ENCODE measurements at places on chromosomes 12 and 14.

DNA sequence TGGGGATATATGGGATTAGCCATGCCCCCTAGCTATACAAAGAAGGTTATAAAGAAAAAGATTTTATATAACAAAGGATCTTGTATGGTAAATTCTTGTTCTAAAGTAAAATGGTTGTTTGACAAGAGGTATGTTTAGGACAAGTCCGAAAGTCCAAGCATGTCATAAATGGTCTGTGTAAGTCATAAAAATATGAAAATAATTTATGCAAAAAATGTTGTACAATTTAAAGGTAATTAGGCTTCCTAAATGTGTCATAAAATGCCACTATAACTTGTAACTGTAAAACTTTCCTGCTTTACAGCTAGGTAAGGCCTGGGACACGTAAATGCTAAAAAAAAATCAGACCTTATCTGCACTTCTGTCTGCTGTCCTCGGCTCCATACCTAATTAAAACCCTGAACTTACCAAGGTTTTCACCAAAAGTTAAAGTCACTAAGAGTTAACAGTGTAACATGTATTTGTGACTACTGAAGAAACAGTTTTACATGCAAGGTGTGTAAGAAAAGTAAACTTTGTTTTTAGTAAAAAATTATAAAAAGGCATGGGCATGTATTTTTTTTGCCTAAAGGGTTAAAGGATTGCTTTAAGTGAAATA, 110.0 kb upstream of the RESF1 start:
- no peak for DNase-seq

GRCh38 chr14:87111741-87112140, 881.2 kb downstream of the GALC start:
- DNase-seq, result no peak

GRCh38 chr12:50923361-50924130, 28.8 kb upstream of the HIGD1C start:
- DNase-seq, result no peak

DNA sequence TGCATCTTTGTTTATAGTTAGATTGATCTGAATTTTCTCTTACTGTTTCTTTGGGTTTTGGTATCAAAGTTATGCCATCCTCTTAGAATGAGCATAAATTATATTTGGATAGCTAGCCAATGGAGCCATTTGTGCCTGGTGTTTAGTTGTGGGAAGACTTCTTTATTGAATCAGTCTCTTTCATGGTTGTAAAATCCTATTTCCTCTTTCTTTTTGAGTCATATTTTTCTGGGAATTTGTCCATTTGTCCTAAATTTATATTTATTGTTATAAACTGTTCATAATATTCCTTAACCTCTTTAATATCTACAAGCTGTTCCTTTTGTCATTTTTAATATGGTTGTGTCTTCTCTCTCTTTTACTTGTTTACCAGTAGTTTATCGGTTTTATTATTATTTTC, 462.5 kb downstream of the AEBP2 start:
- no peak for DNase-seq

DNA sequence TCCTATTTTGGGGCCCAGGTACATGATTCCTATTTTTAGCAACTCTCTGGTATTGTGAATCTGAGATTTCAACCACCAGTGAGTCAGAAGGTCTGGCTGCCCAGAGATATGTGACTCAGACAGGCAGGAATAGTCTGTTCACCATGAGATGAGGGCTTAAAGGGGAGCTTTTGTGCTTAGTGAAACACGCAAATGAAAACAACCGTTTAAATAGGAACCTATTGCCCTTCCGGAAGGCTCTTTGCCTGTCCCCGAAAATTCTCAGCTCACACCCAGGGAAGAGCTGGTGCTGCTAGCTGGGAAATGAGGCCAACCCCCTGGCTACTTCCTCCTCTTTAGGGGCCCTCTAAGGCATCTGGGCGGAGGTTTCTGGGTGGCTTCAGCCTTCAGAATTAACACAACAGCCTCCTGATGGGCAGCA, 283.6 kb downstream of the CACNA1C start:
- DNase-seq, result no peak

DNA sequence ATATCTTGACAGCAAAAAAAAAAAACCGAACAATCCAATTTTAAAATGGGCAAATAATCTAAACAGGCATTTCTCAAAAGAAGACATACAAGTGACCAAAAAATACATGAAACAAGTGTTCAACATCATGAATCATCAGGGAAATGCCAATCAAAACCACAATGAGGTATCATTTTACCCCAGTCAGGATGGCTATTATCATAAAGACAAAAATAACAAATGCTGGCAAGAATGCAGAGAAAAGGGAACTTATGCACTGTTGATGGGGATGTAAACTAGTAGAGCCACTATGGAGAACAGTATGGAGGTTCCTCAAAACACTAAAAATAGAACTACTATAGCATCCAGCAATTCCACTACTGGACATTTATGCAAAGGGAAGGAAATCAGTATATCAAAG, 448.2 kb downstream of the RGS6 start:
- DNase-seq, result no peak

DNA sequence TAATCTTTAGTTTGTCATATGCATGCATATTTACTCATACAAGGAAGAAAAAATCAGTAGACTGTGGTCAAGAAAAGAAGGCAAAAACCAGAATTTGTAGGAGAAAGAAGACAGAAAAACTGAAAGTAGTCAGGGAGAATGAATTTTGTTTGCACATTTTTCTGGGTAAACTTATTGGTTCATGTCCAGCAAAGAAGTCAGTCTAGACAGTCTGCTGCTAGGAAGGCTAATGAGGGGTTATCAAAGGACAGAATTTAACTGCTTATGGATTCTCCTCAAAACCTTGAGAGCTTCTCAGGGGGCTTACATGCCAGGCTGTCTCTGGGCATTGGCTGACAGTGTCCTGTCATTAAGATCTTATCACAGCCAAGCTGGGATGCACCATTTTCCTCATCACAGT, 293.9 kb downstream of the RPAP3 start:
- DNase-seq, result no peak

DNA sequence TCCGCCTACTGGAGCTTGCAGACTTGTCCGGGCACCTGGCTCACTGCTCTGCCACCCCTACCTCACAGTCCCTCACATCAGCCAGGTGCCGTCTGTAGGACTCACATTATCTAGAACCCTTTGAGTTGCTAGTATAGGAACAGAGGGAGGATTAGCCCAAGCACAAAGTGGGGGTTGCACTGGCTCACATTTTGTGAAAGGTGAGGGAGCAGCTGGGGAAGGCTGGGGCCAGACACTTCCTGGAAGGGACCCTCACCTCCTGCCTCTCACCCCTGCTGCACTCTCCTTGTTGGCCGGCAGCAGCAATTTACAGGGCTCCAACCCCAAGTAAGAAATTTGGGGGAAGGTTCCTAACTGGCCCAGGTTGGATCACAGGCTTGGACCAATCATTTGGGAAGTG, 1031.6 kb downstream of the BCL11B start:
- no peak for DNase-seq

GRCh38 chr12:68853396-68854077, 45.6 kb downstream of the MDM2 start:
- DNase-seq, result no peak
